CD8-positive, alpha-beta memory T cell (primary cell): ENCODE measurements at places on chromosomes 11 and 22. TPM values are rescaled to one million over a fixed set of nuclear protein-coding genes. Genes with fewer than 3 reads are reported as not detected.

The OR52E2 gene
- not detected for polyA plus RNA-seq

The ZC3H12C gene
- not detected for polyA plus RNA-seq

The KCNJ11 gene
- 0.09 TPM for polyA plus RNA-seq

The TMEM151A gene
- polyA plus RNA-seq = not detected

The ARRB1 gene
- polyA plus RNA-seq = 5.5 TPM

DNA sequence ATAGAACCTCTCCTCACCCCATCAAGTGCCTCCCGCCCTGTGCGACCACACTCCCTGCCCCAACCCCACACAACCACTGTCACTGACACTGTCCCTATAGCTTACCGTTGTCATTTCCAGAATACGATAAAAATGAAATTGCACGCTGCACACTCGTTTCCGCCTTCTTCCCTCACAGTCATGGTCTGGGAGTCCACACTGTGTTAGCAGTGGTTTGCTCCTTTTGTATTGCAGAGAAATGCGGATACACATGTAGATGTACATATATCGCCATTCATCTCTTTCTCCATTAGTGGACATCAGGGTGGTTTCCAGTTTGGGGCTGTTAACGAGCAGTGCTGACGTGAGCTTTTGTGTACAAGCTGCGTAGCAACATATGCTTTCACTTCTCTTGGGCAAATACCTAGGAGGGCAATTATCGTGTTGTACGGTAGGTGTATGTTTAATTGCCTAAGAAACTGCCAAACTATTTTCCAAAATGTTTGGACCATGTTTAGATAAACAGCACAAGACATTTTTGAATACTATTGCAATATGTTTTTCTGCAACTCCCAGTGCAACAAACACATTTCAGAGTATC is 59.2 kb upstream of the CD5 start:
- no peak for DNase-seq

GRCh38 chr11:29527391-29527936 is 489.4 kb downstream of the KCNA4 start:
- DNase-seq = no peak

GRCh38 chr11:121194731-121195596 is 93.9 kb downstream of the TECTA start:
- peak; percentile 63 for DNase-seq

DNA sequence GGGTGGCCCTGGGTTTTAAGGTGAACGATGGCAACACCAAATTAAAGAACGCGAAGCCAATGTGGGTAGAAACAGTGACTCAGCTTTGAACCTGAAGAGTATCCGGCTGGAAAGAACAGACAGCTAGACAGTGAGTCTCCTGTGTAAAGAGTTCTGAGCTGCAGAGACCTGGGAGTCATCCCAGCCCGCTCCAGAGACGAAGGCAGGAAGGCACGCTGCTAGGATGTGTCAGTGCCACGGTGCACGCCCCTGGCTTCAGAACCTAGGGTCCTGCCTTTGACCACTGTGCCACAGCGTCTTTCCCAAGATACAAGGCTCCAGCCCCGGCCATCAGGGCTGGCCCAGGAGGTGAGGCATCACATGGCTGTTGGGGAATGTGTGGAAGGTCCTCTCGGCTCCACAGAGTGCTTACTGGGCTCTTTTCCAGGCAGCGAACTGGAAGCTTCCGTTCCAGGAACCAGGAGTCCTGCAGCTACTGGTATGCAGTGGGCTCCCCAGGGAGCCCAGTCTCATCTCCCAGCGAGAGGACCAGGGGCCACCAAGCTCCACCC is 29.9 kb downstream of the LRFN4 start:
- no peak for DNase-seq

- no peak for DNase-seq
Observed at GRCh38 chr22:31840585-31840984, 86.8 kb downstream of the DEPDC5 start.

- DNase-seq = no peak
Observed at GRCh38 chr11:123653827-123654565, 428 bp downstream of the SCN3B start.

- no peak for DNase-seq
Observed at GRCh38 chr11:10579700-10580099, 11.2 kb upstream of the LYVE1 start.

GRCh38 chr11:82858556-82859091 is 41.6 kb downstream of the PRCP start:
- no peak for DNase-seq

- no peak for DNase-seq
Observed at GRCh38 chr11:78796956-78797355, 222.3 kb upstream of the NARS2 start.

DNA sequence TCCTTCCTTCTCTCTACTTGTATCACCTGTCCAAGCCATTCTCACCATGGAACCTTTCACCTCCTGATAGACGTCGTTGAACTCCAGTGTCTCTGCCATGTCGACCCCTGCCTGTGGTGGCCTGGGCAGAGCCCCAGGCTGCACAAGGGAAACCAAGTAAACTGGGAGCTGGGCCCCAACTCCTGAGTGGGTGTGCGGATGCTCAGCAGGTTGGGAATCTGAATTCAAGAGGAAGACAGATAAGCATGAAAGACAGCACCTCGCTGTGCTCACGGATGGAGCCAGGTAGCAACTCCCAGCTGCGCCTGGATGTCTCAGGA is 709 bp downstream of the SSRP1 start:
- no peak for DNase-seq

DNA sequence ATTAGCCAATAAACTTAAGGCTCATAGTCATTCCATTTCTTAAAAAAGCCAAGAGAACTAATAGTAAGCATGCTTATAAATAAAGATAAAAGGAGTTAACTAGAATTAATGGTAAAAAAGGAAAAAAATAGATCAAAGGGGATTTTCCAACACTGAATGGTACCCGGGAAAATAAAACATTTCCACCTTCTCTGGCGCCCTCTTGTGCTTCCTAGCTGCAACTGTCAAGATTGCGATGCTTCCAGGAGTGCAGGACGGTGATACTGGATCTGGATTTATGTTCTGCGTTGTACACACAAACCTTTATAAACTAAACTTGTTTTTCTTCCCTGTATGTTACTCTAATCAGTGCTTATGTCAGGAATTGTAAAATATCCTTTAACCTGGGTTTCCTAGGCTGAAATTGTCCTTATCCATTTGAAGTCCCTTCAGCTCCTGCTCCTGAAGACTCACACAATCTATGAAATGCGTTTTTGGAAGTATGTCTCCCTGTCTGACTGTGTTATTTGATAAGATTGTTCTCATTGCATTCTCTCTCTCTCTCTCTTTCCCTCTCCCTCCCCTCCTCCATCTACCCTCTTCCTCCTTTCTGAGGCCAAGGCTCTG is 9.6 kb upstream of the HTATIP2 start:
- no peak for DNase-seq

GRCh38 chr11:77203901-77204753 is 76.1 kb downstream of the MYO7A start:
- no peak for DNase-seq
